HL-60 (cell line): ENCODE measurements at places on chromosomes 11 and 22.

GRCh38 chr22:48968201-48968959 is 859.3 kb downstream of the BRD1 start:
- DNase-seq, result no peak

DNA sequence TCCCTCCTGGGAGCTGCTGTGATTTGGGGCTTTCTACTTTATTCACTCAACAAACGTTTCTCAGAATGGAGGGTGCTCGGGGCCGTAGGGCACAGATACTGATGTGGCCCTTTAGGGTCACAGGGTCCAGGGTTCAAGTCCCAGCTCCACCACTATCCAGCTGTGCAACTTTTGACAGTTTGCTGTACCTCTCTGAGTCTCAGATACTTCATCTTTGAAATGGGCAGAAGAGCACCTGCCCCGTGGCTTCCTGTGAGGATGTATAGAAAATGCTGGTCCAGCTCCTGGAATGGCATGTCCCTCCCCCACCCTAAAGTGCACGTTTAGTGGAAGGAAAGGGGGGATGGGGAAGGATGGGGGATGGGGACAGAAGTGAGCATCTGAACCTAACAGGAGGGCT is 21.9 kb upstream of the PRR5 start:
- no peak for DNase-seq

GRCh38 chr11:46006418-46007070 is 84.1 kb downstream of the LARGE2 start:
- DNase-seq, result peak; percentile 54

GRCh38 chr11:128779036-128779435 is 85.2 kb downstream of the FLI1 start:
- no peak for DNase-seq

- no peak for DNase-seq
Observed at GRCh38 chr11:126371595-126371994, 16.1 kb downstream of the ST3GAL4 start.

DNA sequence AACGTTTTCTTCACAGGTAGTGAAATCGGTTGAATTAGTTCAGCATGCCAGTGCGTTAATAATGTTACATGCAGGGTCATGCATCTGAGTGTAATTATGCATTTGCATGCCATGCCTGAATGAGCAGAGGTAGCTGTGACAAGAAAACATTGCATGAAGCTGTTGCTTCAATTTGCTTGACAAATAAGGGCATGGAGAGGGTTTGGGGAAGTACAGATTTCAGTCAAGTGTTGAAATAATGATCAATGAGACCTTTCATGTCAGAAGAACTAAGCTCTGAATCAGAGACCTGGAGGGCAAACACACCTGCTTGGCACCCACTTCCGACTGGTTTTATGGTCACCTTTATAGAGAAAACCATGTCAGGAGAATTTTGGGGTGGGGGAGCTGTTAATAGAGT is 221.4 kb downstream of the DBX1 start:
- DNase-seq, result no peak

- DNase-seq, result no peak
Observed at GRCh38 chr11:61754534-61755482, 2.4 kb downstream of the MYRF start.

- no peak for DNase-seq
Observed at GRCh38 chr11:117334896-117335295, 7.2 kb downstream of the CEP164 start.
